CD8-positive, alpha-beta memory T cell (primary cell): ENCODE measurements at places on chromosomes 13 and 19. TPM values are rescaled to one million over a fixed set of nuclear protein-coding genes. Genes with fewer than 3 reads are reported as not detected.

- H3K27ac ChIP-seq = no peak overlapping the region
- no peaks in the 10 kb centered on the region for H3K36me3 ChIP-seq
- no peaks in the 10 kb centered on the region for H3K4me1 ChIP-seq
- no peak overlapping the region for H3K4me3 ChIP-seq
- H3K27me3 ChIP-seq = no peaks in the 10 kb centered on the region
Measured at GRCh38 chr13:45086484-45086883, 33.8 kb upstream of the GTF2F2 start.

GRCh38 chr19:3360421-3361383 is 5.7 kb upstream of the NFIC start:
- peaks cover 35% of the 10 kb centered on the region for H3K4me1 ChIP-seq
- H3K27ac ChIP-seq = peak overlapping the region; percentile 69
- DNase-seq = peak; percentile 57
- H3K36me3 ChIP-seq = no peaks in the 10 kb centered on the region
- peak overlapping the region; percentile 76 for H3K4me3 ChIP-seq

- no peaks in the 10 kb centered on the region for H3K36me3 ChIP-seq
- no peaks in the 10 kb centered on the region for H3K4me1 ChIP-seq
- DNase-seq = no peak
- no peak overlapping the region for H3K27ac ChIP-seq
- H3K27me3 ChIP-seq = no peaks in the 10 kb centered on the region
Measured at GRCh38 chr19:34793565-34793964, 20.6 kb upstream of the ZNF599 start.

DNA sequence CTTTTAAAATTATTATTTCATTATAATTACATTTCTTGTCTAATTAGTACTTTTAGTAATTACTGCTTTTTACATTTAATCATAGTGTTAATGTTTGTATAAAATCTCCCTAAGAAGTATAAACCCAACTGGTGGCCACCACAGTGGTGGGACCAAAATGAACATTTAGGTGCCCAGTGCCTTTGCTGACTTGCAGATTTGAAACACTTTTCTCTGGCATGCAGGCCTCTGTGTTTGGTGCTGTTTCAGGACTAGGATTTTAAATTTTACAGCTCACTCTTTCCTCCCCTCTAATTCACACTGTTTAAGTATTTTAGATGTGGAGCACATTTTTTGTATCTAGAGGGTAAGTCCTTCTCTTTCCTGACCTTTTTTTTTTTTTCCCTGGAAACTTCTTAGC is 17.5 kb downstream of the UBAC2 start:
- peak overlapping the region; percentile 59 for H3K4me3 ChIP-seq
- no peak for DNase-seq
- H3K27me3 ChIP-seq = no peaks in the 10 kb centered on the region
- H3K27ac ChIP-seq = no peak overlapping the region

DNA sequence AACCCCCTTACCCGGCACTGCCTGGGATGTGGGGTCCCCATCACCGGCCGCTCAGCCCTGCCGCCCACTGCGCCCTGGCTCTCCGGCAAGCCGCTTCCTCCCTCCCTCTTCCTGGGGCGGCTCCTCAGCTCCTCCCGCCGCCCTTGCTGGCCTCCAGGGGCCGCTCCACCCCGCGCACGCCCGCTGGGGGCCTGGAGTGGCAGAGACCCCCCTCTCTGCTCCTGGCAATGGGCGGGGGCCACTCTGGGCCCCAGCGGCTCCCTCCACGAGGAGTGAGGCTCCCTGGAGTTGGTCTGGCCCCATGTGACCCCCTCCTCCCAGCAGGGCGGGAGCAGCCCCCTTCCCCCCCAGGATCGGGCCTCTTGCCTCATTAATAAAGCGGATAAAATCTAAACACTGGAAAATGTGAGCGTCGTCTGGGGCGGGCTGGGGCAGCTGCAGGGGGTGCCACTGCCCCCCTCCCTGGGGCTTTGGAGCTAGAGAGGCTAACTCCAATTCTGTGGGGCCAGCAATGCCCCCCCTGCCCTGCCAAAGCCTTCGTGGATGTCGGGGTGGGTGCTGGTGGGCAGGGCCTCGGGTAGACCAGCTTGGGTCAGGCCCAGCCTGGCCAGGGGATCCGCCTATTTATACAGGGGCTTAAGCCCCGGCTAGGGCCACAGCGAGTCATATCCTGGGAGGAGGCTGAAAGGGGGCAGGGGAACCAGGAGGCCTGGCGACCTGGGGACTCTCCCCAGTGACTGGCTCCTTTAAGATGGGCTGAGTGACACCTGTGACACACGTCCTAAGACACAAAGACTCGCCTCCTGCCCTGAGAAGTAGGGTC is at the start of gene PTGER1:
PTGER1 (minus strand) TSS at position 104 of the 823 bp plus-strand sequence. CDS start 1,034 bp downstream, outside the sequence.
- no peaks in the 10 kb centered on the region for H3K36me3 ChIP-seq
- H3K4me3 ChIP-seq = no peak within 1 kb of the TSS
- H3K4me1 ChIP-seq = peaks cover 33% of the 10 kb centered on the region
- no peak within 1 kb of the TSS for H3K27ac ChIP-seq
- no peak for DNase-seq

DNA sequence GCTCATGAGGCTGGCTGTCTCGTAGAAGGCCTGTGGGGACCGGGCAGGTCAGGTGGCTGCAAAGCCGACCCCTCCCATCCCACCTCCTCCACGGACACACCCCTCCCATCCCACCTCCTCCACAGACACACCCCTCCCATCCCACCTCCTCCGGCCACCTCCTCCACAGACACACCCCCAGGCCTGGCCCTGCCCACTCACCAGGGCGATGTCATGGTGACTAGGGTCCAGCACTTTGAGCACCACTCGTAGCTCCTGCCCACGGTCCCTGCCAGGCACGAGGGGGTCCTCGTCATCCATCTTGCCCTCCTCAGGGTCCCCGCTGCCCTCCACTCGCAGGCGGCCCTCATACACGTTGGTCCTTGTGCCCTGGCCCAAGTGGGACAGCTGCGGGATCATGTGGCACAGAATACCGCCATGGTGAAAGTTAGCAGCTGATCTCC is 18.8 kb downstream of the TYK2 start:
- no peak overlapping the region for H3K27ac ChIP-seq
- H3K27me3 ChIP-seq = no peaks in the 10 kb centered on the region
- H3K36me3 ChIP-seq = peaks cover 15% of the 10 kb centered on the region
- no peaks in the 10 kb centered on the region for H3K4me1 ChIP-seq

- H3K27me3 ChIP-seq = peaks cover 8% of the 10 kb centered on the region
- H3K4me1 ChIP-seq = peaks cover 14% of the 10 kb centered on the region
- H3K4me3 ChIP-seq = no peak overlapping the region
- no peaks in the 10 kb centered on the region for H3K36me3 ChIP-seq
- no peak for DNase-seq
- H3K27ac ChIP-seq = no peak overlapping the region
Measured at GRCh38 chr19:39506598-39506943, 7.8 kb downstream of the DLL3 start.

- no peak for DNase-seq
- no peaks in the 10 kb centered on the region for H3K27me3 ChIP-seq
- H3K27ac ChIP-seq = no peak overlapping the region
- no peaks in the 10 kb centered on the region for H3K4me1 ChIP-seq
- H3K4me3 ChIP-seq = no peak overlapping the region
Measured at GRCh38 chr13:95361686-95362085, 60.4 kb upstream of the ABCC4 start.

- H3K4me1 ChIP-seq = no peaks in the 10 kb centered on the region
- DNase-seq = no peak
Measured at GRCh38 chr13:110109910-110110309, 197.0 kb downstream of the COL4A1 start.

- no peaks in the 10 kb centered on the region for H3K36me3 ChIP-seq
- peak; percentile 51 for DNase-seq
- peaks cover 70% of the 10 kb centered on the region for H3K4me1 ChIP-seq
- peak overlapping the region; percentile 84 for H3K4me3 ChIP-seq
Measured at GRCh38 chr19:1855828-1856255, 7.5 kb downstream of the KLF16 start.

DNA sequence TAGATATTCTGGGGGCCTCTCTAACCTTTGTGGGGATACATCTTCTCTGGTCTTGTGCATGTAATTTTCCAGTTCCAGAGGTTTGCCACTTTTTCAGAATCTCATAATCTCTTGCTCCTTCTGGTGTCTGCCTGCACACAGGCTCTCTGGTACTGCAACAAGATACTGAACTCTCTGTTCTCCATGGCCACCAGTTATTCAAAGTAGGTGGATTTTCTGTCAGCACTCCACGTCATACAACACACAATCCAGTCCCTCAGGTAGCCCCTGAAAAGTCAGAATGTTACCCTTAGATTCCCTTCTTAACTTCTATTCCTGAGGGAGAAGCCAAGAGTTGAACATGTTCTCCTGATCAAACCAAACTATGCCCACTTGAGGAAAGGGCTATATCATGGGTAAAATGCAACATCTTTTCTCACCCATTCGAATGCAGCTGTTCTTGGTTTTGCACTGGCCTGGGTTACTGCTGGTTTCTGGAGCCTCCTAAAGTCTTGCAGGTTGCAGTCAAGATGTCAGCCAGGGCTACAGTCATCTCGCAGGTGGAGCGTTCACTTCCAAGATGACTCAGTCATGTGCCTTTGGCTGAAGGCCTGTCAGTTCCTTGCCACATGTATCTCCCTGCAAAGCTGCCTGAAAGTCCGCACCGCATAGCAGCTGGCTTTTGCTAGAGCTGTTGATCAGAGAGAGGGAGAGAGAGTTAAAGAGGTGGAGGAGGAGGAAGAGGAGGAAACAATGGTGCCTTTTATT is 57.7 kb upstream of the TUBA3C start:
- no peaks in the 10 kb centered on the region for H3K27me3 ChIP-seq
- no peak overlapping the region for H3K4me3 ChIP-seq
- no peak for DNase-seq
- no peaks in the 10 kb centered on the region for H3K4me1 ChIP-seq
- H3K36me3 ChIP-seq = no peaks in the 10 kb centered on the region
- H3K27ac ChIP-seq = no peak overlapping the region

- no peaks in the 10 kb centered on the region for H3K4me1 ChIP-seq
- DNase-seq = no peak
Measured at GRCh38 chr13:49311816-49312215, 64.1 kb downstream of the CDADC1 start.

Gene UGGT2
- 0.20 TPM for total RNA-seq

Gene SERPINE3
- not detected for total RNA-seq

Gene AMH
- total RNA-seq = 5.9 TPM

Gene GIPR
- 1.9 TPM for total RNA-seq

Gene PRKACA
- total RNA-seq = 81.0 TPM

Gene NPHS1
- total RNA-seq = not detected
